ENCODE measurements at places on chromosomes 12 and 14.

DNA sequence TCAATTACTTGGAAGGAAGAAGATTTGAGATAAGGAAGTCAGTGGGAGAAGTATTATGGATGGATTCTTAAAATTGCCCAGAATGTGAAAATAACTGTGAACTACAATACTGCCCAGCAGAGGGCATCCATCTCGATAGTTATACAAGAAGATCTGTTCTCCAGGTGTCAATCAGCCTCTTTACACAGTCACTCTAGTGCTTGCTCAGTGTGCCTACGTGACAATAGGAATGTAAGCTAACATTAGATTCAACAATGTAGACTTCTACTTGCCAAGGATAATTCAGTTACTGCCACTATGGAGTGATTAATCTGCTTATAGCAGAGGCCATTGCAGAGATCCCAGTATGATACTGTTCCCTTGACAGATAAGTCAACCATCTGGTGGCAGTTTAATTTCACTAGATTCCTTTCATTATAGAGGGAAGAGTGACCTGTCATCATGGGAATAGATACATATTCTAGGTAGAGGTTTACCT lies 10.6 kb upstream of the MAP4K5 start:
- DNase-seq: peak; percentile 77

DNA sequence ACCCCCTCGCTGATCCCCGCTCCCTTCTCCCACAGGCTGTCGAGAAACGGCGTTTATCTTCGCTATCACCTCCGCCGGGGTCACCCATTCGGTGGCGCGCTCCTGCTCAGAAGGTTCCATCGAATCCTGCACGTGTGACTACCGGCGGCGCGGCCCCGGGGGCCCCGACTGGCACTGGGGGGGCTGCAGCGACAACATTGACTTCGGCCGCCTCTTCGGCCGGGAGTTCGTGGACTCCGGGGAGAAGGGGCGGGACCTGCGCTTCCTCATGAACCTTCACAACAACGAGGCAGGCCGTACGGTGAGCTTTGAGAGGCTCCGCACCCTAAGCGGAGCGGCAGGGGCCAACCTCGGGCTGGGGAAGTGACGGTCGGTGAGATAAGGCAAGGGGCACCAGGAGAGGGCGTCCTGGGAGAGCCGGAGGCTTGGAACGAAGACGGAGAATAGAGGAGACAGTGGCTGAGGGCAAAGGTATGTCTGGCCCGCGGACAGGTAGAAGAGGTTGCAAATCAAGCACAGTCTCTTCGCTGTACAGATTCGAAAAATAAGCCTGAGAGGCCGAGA lies 2.3 kb downstream of the WNT1 start:
- peak; percentile 47 for DNase-seq

- peak; percentile 81 for DNase-seq
Observed at GRCh38 chr12:15563663-15564062, 225.5 kb downstream of the EPS8 start.

DNA sequence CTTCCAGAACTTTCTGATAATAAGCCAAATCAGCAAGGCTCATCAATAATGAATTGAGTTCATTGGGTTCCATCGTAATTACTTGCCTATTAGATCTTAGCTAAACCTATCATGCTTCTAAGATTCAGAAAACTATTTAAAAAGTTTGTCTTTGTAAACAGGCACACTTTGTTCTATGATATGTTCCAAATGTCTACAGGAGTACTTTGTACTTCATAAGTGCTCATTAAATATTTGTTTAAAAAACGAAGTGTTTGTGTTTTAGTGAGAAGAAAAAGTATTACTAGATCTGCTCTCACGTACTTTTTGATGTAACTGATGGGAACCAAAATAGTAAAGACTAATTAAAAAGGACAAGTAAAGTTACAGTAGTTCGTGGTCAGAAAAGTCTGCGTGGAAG lies 172.8 kb upstream of the FLRT2 start:
- DNase-seq: no peak

DNA sequence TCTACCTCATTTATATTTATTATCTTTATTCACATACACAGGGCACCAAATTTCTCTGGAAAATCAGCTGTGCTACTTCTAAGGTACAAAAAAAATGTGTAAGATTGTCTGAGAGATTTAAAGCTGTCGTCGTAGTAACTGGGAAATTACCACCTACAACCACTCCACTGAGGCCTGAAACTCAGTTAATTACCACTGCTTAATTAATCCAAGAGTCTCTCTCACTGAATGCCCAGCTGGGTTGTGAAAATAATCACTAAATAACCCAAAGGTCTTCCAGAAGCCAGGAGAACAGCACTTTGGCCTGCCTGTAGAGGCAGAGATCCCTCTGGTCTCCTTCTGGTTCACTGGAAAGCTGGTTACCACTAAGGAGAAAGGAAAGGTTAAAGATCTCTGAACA lies 207.2 kb upstream of the TMPO start:
- DNase-seq: no peak
